ENCODE measurements at places on chromosomes 7 and 10. TPM values are rescaled to one million over a fixed set of nuclear protein-coding genes. Genes with fewer than 3 reads are reported as not detected.

Gene UNC5B
- 0.90 TPM for total RNA-seq

Gene NPC1L1
- total RNA-seq, result not detected

Gene EIF4EBP2
- total RNA-seq, result 14.3 TPM

DNA sequence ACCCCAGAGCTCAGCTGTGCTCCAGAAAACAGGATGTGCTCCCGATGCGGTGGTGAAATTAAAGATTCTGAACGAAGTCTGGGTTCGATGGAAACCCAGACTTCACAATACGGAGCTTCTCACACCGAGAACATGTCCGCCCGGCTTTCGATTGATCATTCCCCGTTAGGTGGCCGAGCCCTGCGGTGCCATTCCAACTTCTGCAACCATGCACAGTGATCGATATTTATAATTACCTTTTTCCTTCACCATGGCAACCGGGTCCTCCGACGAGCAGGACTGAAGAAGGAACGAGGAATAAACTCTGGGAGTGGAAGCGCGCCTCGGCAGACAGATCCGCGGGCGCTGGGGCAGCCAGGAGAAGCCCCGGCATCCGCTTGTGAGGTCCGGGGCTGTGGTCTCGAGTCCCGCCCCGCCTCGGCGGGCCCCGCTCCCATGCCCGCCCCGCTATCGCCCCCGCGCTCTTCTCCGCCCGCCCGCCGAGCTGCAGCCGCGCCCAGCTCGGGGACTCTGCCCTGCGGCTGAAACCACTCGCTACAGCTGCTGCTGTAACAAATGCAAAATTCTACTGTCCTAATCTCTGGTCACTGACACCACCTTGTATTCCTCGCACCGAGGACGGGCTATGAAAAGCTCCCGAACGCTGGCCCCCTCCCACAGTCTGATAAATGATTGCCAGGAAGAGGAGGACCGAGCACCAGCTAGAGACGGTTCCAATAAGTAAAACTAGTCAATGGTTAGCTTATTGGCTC, 26.2 kb downstream of the ABLIM1 start:
- no peak for DNase-seq

Gene CFAP46
- not detected for total RNA-seq

Gene AS3MT
- 0.21 TPM for total RNA-seq

- no peak for DNase-seq
Observed at GRCh38 chr10:127600479-127600878, 51.4 kb downstream of the NPS start.

Gene SEMA3C
- 26.2 TPM for total RNA-seq

Gene NKX2-3
- total RNA-seq, result 0.19 TPM

Gene SPDYE16
- total RNA-seq, result not detected

DNA sequence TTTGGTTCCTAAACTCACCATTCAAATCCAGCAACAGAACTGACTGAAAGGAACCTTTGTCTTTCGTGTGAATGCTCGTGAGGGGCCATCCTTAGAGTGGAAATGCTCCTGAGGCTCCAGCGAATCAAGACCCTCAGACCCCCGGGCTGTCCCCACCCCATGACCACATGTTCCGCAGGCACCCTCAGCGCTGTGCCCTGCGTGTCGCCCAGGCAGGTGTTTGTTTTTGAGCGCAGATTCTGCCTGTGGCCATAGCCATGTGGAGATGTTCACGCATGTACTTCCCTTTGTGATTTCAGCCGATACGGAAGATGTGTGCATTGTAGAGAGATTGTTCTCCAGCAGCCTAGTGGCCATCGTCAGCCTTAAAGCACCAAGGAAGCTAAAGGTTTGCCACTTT, 24.2 kb downstream of the WIPI2 start:
- no peak for DNase-seq

Gene PON3
- total RNA-seq, result not detected

Gene OR6B1
- total RNA-seq, result not detected

GRCh38 chr7:152883858-152884257, 124.3 kb downstream of the ACTR3B start:
- DNase-seq, result no peak

GRCh38 chr7:123958186-123958703, 33.2 kb downstream of the SPAM1 start:
- DNase-seq, result no peak

- no peak for DNase-seq
Observed at GRCh38 chr10:98458809-98459784, 12.4 kb upstream of the HPS1 start.
